Mucosa of gallbladder (tissue), 1 donor: ENCODE measurements at places on chromosomes 4 and X. TPM values are rescaled to one million over a fixed set of nuclear protein-coding genes. Genes with fewer than 3 reads are reported as not detected.

DNA sequence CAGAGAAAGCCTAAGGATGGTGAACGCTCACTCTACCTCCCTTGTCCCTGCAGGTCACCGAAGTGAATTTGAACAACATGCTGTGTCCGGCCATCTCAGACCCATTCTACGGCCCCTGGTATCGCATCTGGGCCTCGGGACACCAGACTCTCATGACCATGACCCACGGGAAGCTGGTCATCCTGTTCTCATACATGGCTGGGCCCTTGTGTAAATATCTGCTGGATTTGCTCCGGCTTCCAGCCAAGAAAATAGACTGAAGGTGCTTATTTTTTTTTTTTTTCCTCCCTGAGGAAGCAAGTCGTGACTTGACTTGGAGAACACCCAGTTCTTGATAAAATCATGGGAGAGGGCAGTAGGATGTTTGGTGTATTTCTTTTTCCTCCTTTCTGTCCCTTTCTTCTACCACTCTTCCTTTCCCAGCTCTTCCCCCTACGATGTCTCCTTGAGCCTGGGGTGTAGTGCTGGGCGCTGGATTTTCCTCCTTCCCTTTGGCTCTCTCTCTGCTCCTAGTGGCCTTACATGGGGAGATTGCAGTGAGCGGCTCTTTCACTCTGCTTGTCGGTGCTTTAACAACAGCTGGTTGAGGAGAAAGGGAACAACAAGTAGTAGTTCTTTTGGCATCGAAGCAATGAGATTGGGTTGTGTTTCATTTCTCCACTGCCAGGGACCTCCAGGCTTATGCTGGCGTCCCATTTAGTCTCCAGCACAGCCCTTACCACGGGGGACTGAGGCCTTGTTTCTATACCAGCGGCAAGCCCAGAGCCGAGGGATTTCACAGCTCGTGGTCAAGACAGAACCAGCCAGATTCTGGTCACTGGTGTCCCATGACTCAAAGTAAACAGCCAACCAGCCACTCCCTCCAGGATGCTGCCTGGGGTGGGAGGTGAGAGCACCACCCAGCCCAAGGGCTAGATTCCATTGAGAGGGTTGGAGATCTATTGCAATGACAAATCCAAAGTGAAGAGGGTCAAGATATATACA lies 144.4 kb downstream of the AMMECR1 start:
- DNase-seq: peak; percentile 37

- DNase-seq: no peak
Measured at GRCh38 chr4:186770481-186771175, 47.0 kb upstream of the FAT1 start.

DNA sequence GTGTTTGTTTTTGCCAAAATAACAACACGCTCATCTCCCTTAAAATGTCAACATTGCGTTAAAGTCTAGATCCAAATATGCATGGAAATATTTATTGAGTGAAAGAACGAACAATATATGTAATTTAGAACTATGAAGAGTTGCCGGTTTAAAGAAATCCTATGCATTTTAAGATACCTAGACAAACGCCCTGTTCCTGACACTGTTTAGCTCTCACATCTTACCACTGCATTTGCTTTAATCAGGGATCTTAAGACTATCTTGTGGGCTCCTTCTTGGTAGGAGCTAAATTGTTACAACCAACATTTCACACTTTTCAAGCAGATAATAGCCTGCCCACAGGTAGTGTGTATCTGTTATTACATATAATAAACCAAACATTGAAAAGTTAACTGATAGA lies 96.6 kb upstream of the RPS6KA3 start:
- no peak for DNase-seq

Gene TLR7
- total RNA-seq: 4.3 TPM

Gene JAKMIP1
- total RNA-seq: 0.37 TPM

Gene TGIF2LX
- not detected for total RNA-seq

Gene KIAA1210
- total RNA-seq: not detected

DNA sequence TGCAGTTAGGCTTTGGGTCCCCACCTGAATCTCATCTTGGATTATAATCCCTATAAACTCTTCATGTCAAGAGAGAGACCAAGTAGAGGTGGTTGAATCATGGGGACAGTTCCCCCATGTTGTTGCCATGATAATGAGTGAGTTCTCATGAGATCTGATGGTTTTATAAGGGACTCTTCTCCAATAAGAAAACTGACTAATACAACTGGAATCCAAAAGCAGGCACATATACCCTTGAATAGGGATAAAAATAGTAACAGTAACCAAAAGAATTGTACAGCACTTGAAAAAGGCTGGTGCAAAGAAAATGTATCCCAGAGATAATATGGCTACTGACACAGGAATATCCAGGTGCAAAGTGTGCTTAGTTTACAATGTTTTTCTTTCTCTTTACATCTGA lies 351.5 kb upstream of the MAD2L1 start:
- DNase-seq: no peak

DNA sequence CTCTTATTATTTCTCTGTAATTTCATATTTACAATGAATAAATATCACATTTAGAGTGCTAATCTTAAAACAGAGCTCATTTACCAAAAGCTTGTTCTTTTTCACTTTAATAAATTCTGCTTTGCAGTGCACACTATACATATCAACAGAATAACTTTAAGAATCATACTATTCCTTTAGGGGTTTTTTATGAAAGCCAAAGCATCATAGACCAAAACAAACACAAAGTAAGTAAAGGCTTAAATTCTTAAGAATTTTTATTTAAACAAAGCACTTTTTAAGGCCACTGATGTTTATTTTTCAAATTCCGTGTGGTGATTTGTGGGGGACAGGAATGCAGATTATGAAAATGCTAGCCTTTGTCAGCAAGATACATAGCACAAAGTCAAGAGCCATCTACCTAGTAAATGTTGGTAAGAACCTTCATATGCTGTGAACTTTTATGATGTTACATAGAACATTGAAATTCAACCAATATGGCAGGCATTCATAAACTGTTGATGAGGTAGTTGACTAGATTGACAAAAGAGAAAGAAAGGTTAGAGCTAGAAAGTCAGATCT lies 17.8 kb downstream of the TIGD2 start:
- DNase-seq: no peak

Gene UCP1
- not detected for total RNA-seq

DNA sequence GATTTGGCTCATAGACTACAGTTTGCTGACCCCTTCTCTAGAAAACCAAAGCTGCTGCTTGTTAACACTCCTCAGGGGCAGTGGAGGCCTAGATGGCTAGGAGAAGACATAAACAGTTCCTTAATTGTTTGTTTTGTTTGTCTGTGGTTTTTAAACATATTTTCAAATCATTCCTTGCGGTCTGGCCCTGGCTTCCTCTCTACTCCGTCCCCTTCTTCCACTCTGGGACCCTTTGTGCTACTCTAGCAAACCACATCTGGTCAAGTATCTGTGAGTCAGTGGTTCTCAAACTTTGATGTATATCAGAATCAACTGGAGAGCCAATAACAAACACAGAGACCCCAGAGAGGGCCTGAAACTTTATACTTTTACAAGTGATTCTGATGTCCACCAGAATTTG lies 36.1 kb downstream of the FRMPD4 start:
- no peak for DNase-seq

- DNase-seq: no peak
Measured at GRCh38 chr4:56323327-56323726, 64.0 kb downstream of the AASDH start.

DNA sequence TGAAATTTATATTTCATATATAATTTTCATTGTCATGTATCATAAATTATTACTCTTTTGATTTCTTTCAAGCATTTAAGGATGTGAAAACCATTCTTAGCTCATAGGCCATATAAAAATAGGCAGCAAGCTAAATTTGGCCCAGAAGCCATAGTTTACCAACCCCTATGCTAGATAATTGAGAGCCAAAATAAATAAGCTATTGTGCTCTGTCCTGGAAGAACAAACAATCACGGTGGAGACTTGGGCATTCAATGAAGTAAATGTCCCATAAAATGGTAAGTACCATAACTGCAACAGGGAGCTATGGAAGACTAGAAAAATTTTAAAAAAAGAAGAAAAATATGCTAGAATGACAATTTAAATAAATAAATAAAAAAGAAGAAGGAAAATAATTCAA lies 60.9 kb upstream of the PACRGL start:
- DNase-seq: no peak
